ENCODE measurements at places on chromosomes 7 and 10. TPM values are rescaled to one million over a fixed set of nuclear protein-coding genes. Genes with fewer than 3 reads are reported as not detected.

GRCh38 chr10:110992006-110992800 is 72.8 kb downstream of the SHOC2 start:
- peaks cover 28% of the 10 kb centered on the region for H3K36me3 ChIP-seq
- H3K27ac ChIP-seq: peak overlapping the region; percentile 13
- no peaks in the 10 kb centered on the region for H3K27me3 ChIP-seq

GRCh38 chr7:81173766-81174281 is 255.0 kb upstream of the SEMA3C start:
- no peaks in the 10 kb centered on the region for H3K27me3 ChIP-seq
- DNase-seq: no peak
- H3K4me3 ChIP-seq: no peak overlapping the region
- H3K36me3 ChIP-seq: no peaks in the 10 kb centered on the region
- H3K27ac ChIP-seq: no peak overlapping the region

GRCh38 chr10:19629567-19629966 is 186.7 kb upstream of the PLXDC2 start:
- H3K27me3 ChIP-seq: no peaks in the 10 kb centered on the region
- H3K27ac ChIP-seq: no peak overlapping the region
- no peak for DNase-seq

DNA sequence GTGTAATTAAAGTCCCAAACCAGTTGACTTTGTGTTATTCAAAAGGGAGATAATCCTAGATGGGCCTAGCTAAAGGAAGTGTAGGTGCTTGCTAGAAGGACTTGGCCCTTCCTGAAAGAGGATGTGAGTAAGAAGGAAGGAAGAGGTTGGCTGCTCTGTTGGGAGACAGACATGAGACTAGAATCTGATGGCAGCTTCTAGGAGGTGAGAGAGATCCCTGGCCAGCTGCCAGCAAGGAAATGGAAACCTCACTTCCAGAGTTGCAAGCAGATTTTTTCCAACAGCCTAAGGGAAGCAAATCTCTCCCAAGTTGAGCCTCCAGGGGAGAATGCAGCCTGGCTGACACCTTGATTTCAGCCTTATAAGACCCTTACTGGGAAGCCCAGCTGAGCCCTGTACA is 368.4 kb upstream of the ZMIZ1 start:
- H3K4me3 ChIP-seq: no peak overlapping the region
- H3K36me3 ChIP-seq: no peaks in the 10 kb centered on the region
- no peak for DNase-seq
- no peak overlapping the region for H3K27ac ChIP-seq
- no peaks in the 10 kb centered on the region for H3K4me1 ChIP-seq
- H3K27me3 ChIP-seq: peaks cover 4% of the 10 kb centered on the region

DNA sequence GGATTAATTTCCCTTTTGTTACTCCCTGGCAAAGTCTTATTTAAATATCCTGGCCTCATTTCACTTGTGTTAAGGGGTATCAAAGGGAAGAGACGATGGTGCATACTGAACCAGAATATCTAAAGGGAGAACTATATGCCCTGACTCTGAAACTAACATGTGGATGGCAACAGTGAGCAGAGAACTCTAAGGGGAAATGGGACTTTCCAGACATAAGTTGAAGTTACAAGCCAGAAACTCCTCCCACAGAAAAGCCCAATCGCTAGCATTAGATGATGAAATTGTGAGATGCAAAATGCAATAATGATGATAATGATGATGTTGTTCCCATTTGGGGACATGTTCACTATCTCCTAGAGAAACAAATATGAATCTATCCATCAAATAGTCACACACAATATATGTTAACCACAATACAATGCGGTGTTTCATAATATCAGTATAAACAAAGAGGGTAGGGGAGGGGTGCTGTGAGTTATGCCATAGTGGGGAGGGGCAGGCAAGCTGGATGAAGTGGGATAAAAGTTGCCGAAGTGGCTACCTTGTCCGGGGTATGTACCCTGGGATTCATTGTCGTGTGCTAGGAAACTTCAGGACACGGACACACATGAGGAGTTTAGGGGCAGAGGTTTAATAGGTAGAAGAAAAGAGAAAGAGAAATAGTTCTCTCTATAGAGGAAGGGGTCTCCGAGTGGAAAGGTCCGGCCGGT is 37.1 kb downstream of the TMEM229A start:
- H3K4me1 ChIP-seq: no peaks in the 10 kb centered on the region
- H3K4me3 ChIP-seq: no peak overlapping the region
- H3K36me3 ChIP-seq: no peaks in the 10 kb centered on the region
- no peak for DNase-seq
- H3K27ac ChIP-seq: no peak overlapping the region

The HMX2 gene
- total RNA-seq: 0.18 TPM

- no peak overlapping the region for H3K4me3 ChIP-seq
- peaks cover 5% of the 10 kb centered on the region for H3K27me3 ChIP-seq
- no peak overlapping the region for H3K27ac ChIP-seq
- H3K36me3 ChIP-seq: no peaks in the 10 kb centered on the region
- no peaks in the 10 kb centered on the region for H3K4me1 ChIP-seq
- no peak for DNase-seq
Measured at GRCh38 chr10:69758310-69758728, 43.4 kb upstream of the COL13A1 start.

GRCh38 chr7:93949423-93949822 is 27.9 kb downstream of the GNG11 start:
- no peaks in the 10 kb centered on the region for H3K36me3 ChIP-seq
- no peak overlapping the region for H3K27ac ChIP-seq
- no peak overlapping the region for H3K4me3 ChIP-seq

The VOPP1 gene
- total RNA-seq: 63.7 TPM

DNA sequence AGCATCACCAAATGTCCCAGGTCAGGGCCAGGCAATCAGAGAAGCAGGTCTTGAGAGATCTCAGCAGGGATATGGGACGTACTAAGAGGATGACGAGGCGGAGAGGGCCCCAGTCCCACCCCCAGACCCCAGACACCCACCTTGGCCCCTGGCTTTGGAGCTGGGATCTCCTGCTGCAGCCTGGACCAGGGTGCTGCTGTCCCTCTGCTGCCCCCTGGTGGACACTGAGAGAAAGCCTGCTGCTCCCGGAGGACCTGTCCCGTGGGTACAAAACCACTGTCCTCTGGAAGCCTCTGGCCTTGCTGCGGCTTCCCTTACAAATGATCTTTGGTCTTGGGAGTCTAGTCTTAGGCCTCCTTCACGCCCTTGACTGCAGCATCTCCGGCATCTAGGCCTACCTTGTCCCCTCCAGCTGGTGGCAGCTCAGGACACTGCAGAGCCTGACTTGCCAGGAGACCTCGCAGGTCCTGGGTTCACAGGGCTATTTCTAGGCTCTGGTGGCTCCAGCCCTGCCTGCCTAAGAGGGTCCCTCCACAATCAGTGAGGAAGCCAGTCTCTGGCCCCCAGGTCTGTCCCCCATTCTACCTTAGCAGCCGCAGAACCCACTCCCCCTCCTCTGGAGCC is 97.1 kb downstream of the RGS10 start:
- H3K27ac ChIP-seq: no peak overlapping the region
- peaks cover 6% of the 10 kb centered on the region for H3K4me1 ChIP-seq
- no peak overlapping the region for H3K4me3 ChIP-seq
- peak; percentile 93 for DNase-seq

DNA sequence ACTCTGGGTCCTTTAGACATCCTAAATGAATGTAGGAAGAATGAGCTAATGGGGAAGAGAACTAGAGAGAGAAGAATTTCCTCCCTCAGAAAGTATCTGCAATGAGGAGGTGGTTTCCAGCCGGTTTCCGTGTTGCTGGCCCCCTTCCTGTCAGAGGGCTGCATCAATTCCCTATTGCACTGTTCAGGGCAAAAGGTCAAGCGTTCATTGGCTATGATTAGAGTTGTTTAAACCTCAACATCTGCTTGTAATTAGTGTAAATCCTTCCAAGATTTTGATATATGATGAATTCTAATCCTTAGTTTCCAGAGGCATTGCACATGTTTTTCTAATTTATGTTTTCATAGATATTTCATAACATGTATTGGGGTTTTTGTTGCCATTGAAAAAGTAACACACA is 107.3 kb upstream of the SGCE start:
- no peaks in the 10 kb centered on the region for H3K36me3 ChIP-seq
- H3K4me3 ChIP-seq: no peak overlapping the region
- no peak overlapping the region for H3K27ac ChIP-seq
- DNase-seq: no peak
- no peaks in the 10 kb centered on the region for H3K4me1 ChIP-seq
- H3K27me3 ChIP-seq: no peaks in the 10 kb centered on the region

The OPALIN gene
- not detected for total RNA-seq

The ERVW-1 gene
- not detected for total RNA-seq

The ZNF716 gene
- not detected for total RNA-seq

DNA sequence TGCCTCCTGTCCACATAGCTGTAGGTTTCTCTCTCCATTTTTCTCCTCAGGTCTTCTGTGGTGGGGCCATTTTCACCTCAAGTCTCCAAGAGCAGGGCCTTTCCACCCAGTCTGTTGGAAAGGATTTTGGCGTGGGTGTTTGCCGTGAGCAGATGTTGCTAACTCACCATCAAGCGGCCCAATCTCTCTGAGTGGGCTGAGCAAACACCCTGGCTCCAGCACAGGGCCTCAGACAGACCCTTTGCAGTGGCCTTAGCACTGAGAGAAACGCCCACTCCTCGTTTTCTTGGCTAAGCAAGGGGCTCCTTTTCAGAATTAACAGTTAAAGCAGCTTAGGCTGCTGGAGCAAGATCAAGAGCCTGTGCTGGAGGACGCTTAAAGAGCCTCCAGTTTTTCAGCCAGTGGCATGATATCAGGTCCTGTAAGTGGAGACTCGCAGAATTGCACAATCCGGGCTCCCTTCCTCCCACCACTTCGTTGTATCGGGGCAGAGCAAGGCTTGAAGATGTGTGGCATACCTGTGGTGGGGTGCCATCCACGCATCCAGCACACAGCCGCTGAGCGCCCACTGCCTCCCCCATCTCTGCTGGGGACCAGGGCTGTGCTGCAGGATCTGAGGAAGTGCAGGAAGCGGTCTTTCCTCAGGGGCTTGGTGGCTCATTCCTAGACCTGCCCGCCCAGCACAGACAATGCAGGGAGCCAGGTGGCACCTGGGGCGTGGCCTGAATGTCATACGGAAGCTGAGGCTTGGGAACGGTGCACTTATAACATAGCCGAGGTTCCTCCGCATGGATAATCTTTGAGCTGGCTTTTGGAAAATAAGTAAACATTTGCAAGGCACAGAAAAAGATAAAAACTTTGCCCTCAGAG is 142.7 kb downstream of the ADARB2 start:
- no peak overlapping the region for H3K27ac ChIP-seq
- no peaks in the 10 kb centered on the region for H3K4me1 ChIP-seq
- no peaks in the 10 kb centered on the region for H3K36me3 ChIP-seq
- DNase-seq: no peak

- no peak for DNase-seq
- H3K27ac ChIP-seq: no peak overlapping the region
- H3K27me3 ChIP-seq: no peaks in the 10 kb centered on the region
- H3K4me3 ChIP-seq: no peak overlapping the region
- no peaks in the 10 kb centered on the region for H3K36me3 ChIP-seq
Measured at GRCh38 chr7:78746301-78746700, 707.2 kb downstream of the MAGI2 start.

The CUBN gene
- total RNA-seq: 0.25 TPM

The SEMA3C gene
- total RNA-seq: not detected

DNA sequence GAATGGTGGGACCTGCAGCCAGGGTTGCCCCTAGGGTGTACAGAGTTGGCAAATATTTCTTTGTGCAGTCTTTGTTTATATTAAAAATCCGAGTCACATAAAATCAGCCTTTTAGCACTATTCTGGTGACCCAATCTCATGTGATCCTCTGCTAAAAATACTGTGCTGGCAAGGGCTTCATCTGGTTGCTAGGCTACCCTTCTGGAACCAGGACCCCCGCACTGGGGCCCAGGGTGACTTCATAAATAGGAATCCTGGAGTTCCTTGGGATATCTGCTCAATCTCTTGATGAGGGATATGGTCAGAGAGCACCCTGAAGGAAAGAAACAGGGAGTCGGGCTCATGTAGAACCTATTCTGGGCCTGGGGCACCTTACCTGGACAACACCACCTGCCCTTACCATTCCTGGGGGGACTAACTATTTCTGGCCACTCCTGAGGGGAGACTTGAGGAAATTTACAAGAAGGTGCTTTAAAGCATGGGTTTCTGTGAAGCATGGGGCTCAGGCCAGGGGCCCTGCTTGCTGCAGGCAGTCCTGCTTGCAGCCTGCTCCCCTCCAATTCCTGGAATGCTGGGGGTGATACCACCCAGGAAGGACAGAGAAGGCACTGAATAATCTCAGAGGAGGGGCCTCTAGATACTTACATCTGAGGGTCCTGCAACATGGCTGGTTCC is 44.7 kb downstream of the SH2D4B start:
- no peak for DNase-seq
- H3K4me3 ChIP-seq: no peak overlapping the region
- H3K27me3 ChIP-seq: peaks cover 6% of the 10 kb centered on the region
- no peaks in the 10 kb centered on the region for H3K36me3 ChIP-seq

- no peak for DNase-seq
- H3K4me3 ChIP-seq: no peak overlapping the region
- no peak overlapping the region for H3K27ac ChIP-seq
Measured at GRCh38 chr10:31413325-31413724, 94.3 kb downstream of the ZEB1 start.

GRCh38 chr7:29955799-29956486 is 33.7 kb downstream of the SCRN1 start:
- H3K36me3 ChIP-seq: no peaks in the 10 kb centered on the region
- H3K4me3 ChIP-seq: no peak overlapping the region
- H3K27me3 ChIP-seq: peaks cover 1% of the 10 kb centered on the region

DNA sequence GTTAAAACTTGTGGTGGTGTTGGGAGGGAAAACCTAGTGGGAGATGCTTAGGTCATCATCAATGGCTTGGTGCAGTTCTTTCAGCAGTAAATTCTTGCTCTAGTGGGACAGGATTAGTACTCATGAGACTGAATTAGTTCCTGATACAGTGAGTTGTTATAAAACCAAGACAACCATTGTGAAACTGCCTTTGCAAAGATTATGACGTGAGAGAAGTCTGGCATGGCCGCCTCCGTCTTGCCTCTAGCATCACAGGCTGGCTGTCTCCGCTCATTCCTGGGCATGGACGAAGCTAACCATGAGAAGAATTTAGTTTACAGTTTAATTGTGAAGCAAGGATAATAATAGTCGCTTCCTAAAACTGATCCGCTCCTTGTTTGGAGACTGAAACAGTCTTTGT is 186.4 kb downstream of the KIF20B start:
- no peak for DNase-seq
- H3K4me1 ChIP-seq: no peaks in the 10 kb centered on the region
- H3K4me3 ChIP-seq: no peak overlapping the region
- no peaks in the 10 kb centered on the region for H3K36me3 ChIP-seq
- peaks cover 12% of the 10 kb centered on the region for H3K27me3 ChIP-seq

Data from activated CD4-positive, alpha-beta T cell treated with anti-CD3 and anti-CD28 coated beads for 36 hours (primary cell).